ENCODE measurements at places on chromosomes 12 and 14. TPM values are rescaled to one million over a fixed set of nuclear protein-coding genes. Genes with fewer than 3 reads are reported as not detected.

Gene KRT8
- total RNA-seq: 36.4 TPM

GRCh38 chr14:44662250-44662891 lies 155.3 kb upstream of the FSCB start:
- no peak overlapping the region for H3K4me3 ChIP-seq
- no peaks in the 10 kb centered on the region for H3K36me3 ChIP-seq
- no peaks in the 10 kb centered on the region for H3K4me1 ChIP-seq
- no peak for DNase-seq
- H3K27me3 ChIP-seq: no peaks in the 10 kb centered on the region
- no peak overlapping the region for H3K27ac ChIP-seq

Gene LBHD2
- total RNA-seq: not detected

Gene AMDHD1
- total RNA-seq: 1.2 TPM

Gene GLS2
- total RNA-seq: 0.66 TPM

DNA sequence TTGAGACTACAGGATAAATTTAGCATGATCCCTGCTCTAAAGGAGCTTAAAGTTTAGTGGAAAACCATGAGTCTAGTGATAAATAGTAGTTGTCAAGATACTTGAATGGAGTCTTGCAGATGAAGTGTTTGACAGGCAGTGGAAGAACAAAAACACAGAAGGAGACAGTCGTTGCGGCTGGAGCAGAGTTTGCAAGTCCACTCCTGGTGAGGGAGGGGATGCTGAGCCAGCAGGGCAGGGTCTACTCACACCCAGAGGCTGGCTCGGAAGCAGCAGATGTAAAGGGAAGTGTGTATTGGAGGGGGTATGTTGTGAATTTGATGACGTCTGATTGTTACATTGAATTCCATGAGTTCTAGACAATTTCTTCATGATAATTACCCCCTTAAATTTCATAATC lies 61.3 kb downstream of the TRAF3 start:
- no peak overlapping the region for H3K27ac ChIP-seq
- no peak overlapping the region for H3K4me3 ChIP-seq
- no peak for DNase-seq
- H3K36me3 ChIP-seq: no peaks in the 10 kb centered on the region
- no peaks in the 10 kb centered on the region for H3K27me3 ChIP-seq

GRCh38 chr12:111089616-111090015 lies 169.2 kb upstream of the MYL2 start:
- H3K4me1 ChIP-seq: no peaks in the 10 kb centered on the region
- DNase-seq: no peak
- H3K4me3 ChIP-seq: no peak overlapping the region

- H3K4me1 ChIP-seq: no peaks in the 10 kb centered on the region
- DNase-seq: no peak
- H3K36me3 ChIP-seq: peaks cover 8% of the 10 kb centered on the region
- H3K27ac ChIP-seq: no peak overlapping the region
These were observed 30.3 kb downstream of the DEGS2 start for GRCh38 chr14:100129161-100129589.

Gene PLBD1
- 16.2 TPM for total RNA-seq

- no peak overlapping the region for H3K4me3 ChIP-seq
- no peaks in the 10 kb centered on the region for H3K4me1 ChIP-seq
- no peaks in the 10 kb centered on the region for H3K36me3 ChIP-seq
- H3K27me3 ChIP-seq: no peaks in the 10 kb centered on the region
- H3K27ac ChIP-seq: no peak overlapping the region
- no peak for DNase-seq
These were observed 236.6 kb downstream of the SEC23A start for GRCh38 chr14:38866461-38866860.

Gene PLA2G1B
- not detected for total RNA-seq

- no peaks in the 10 kb centered on the region for H3K27me3 ChIP-seq
- no peak for DNase-seq
- H3K27ac ChIP-seq: no peak overlapping the region
- H3K36me3 ChIP-seq: peaks cover 42% of the 10 kb centered on the region
These were observed 45.1 kb upstream of the ATF1 start for GRCh38 chr12:50718760-50719159.

DNA sequence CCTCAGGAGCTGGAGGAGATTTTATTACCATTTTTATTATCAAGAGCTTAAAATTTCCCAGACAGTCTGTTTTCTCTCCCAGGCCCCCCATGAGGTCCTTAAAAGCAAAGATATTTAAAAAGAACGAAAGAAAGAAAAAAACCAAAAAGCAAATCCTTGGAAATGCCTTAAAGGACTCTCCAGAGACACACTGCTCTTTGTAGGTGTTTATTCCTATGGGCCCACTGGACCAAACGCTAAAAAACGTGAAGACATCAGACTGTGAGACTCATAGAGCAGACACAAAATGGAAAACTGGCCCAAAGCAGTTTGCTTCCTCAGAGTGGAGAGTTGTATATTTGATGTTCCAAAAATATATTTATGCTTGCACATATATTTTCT lies 1.2 kb upstream of the NID2 start:
- H3K4me3 ChIP-seq: peak overlapping the region; percentile 84
- peaks cover 24% of the 10 kb centered on the region for H3K4me1 ChIP-seq
- H3K27me3 ChIP-seq: no peaks in the 10 kb centered on the region

Gene HSPA2
- total RNA-seq: 172 TPM

DNA sequence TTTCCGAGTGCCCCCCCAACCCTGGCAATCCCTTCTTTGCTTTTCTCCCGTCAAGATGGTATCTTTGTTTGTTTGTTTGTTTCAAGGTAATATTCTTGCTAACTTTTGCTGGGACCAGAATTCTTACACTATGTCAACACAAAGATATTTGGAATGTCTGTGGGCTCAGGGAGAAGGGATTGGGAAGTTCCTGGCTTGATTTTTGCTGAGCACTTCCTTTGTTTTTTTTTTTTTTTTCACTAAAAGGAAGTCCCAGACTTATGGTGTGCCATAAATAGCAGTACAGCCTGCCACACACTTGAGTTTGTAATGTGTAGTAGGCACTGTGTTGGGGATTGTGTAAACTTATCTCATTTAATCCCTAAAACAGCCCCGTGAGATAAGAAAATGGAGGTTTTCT lies 11.2 kb upstream of the RNU6-7 start:
- H3K36me3 ChIP-seq: no peaks in the 10 kb centered on the region
- H3K27me3 ChIP-seq: no peaks in the 10 kb centered on the region
- H3K4me3 ChIP-seq: no peak overlapping the region
- no peak for DNase-seq
- no peak overlapping the region for H3K27ac ChIP-seq
- no peaks in the 10 kb centered on the region for H3K4me1 ChIP-seq

DNA sequence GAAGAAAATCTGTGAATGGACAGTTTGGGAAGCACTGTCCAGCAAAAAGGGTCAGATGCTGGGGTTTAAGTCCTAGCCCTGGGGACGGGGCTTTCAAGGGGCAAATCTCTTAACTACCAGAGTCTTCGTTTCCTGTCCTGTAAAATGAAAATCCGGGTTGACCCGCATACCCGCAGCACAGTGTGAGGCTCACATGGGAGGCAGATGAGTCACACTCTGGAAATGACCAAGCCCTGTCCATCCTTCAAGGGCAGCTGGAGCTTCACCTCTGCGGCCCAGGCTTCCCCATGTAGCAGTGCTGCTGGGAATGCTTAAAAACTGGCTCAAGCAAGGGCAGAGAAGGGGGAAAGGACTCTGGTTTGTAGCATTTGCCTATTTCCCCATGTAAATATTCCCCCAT lies 19.0 kb downstream of the FAM181A start:
- DNase-seq: no peak
- no peaks in the 10 kb centered on the region for H3K27me3 ChIP-seq
- H3K27ac ChIP-seq: peak overlapping the region; percentile 68
- no peak overlapping the region for H3K4me3 ChIP-seq
- H3K36me3 ChIP-seq: peaks cover 79% of the 10 kb centered on the region
- H3K4me1 ChIP-seq: no peaks in the 10 kb centered on the region

GRCh38 chr14:103126873-103127304 lies 3.6 kb downstream of the TNFAIP2 start:
- H3K4me1 ChIP-seq: peaks cover 83% of the 10 kb centered on the region
- no peaks in the 10 kb centered on the region for H3K36me3 ChIP-seq
- H3K4me3 ChIP-seq: peak overlapping the region; percentile 41
- peaks cover 20% of the 10 kb centered on the region for H3K27me3 ChIP-seq
- peak overlapping the region; percentile 30 for H3K27ac ChIP-seq

GRCh38 chr12:51439330-51439729 lies 14.7 kb downstream of the SLC4A8 start:
- H3K27ac ChIP-seq: no peak overlapping the region
- no peaks in the 10 kb centered on the region for H3K27me3 ChIP-seq
- DNase-seq: no peak
- H3K4me3 ChIP-seq: no peak overlapping the region
- H3K36me3 ChIP-seq: no peaks in the 10 kb centered on the region

DNA sequence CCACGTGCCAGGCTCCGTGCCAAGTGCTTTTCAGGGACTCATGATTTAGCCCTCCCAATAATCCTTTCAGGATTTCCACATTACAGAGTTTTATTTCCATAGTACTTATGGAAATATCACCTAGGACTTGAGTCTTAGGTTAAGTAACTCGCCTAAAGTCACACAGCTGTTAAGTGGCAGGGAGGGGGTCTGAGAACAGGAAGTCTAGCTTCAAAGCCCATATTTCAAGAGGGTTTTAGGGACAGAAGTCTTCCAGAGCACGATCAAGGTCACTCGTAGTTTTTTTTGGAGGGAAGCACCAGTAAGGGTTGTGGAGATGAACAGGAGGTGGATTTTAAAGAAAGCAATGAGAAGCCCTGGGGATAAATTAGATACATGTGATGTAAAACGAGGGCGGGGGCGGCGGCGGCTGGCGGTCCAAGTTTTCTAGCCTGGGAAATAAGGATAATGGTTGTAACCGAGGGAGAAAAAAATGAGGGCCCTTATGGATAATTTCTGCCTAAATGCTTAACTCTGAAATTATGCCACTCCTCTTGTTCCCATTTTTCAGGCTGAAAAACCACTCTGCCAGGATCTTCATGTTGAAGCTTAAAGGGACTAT lies 192.6 kb upstream of the FOXN3 start:
- no peak for DNase-seq
- no peak overlapping the region for H3K27ac ChIP-seq
- no peaks in the 10 kb centered on the region for H3K4me1 ChIP-seq

DNA sequence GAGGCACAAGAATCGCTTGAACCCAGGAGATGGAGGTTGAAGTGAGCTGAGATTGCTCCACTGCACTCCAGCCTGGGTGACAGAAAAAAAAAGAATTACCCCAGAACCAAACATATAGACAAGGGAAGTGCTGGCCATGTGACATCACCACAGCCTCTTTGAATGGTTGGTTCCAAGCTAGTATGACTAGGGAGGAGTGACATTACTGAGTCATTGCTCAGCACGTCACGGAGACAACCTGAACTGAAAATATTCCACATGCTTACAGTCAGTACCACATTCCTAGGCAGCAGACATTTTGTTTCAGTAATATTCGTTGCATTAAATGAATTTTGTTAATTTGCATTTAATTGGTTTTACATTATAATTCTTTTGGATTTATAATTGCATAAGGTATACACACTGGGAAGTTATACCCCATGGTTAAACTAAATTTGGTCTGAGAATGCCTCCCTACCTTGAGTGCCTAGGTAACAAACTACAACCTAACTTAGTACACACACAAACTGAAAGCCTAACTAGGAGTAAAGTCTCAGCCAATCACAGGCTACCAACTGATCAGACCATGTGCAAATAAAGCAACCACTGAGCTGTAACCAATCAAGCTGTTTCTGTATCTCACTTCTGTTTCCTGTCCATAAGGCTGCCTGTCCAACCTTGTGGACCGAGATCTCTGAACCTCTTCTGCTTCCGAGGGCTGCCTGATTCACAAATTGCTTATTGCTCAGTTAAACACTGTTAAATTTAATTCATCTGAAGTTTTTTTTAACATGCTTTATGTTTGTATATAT lies 164.4 kb downstream of the CAND1 start:
- H3K27ac ChIP-seq: no peak overlapping the region
- DNase-seq: no peak
- H3K36me3 ChIP-seq: no peaks in the 10 kb centered on the region

DNA sequence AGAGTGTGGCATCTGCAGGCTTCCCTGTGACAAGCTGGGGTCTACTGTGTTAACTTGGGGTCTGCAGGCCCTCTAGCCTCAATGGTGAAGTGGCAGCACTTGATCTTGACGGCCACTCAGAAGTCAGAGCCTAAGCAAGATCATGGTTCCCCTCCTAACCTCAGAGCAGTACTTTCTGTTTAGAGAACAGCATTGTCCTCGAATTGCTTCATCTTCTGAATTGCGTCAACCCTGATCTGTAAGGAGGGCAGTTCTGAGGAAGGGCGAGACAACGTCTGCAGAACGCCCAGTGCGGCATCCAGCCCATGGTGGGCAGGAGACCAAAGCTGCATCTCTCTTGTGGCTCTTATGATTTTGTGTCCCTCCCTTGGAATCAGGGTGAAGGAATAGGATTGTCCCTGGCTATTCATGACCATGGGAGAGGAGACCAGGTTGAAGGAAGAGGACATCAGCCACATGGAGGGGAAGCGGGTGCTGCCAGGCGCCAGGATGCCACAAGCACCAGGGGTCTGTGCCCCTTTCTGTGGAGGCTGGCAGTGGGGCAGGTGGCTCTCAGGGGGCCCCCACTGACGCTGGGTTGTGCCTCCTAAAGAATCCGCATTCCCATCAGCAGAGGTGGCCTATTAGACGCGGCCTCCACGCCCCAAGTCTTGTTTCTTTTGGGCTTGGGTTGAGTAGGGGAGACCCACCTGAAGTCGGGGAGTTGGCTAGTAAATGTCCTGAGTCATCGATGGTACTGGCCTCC lies 2.2 kb downstream of the SERPINA9 start:
- no peak overlapping the region for H3K4me3 ChIP-seq
- H3K36me3 ChIP-seq: no peaks in the 10 kb centered on the region
- no peaks in the 10 kb centered on the region for H3K27me3 ChIP-seq
- no peak for DNase-seq
- H3K4me1 ChIP-seq: no peaks in the 10 kb centered on the region

GRCh38 chr14:97946641-97947040 lies 1149.5 kb downstream of the VRK1 start:
- no peak overlapping the region for H3K4me3 ChIP-seq
- no peaks in the 10 kb centered on the region for H3K36me3 ChIP-seq
- H3K27me3 ChIP-seq: no peaks in the 10 kb centered on the region

GRCh38 chr12:17971850-17972249 lies 118.1 kb downstream of the RERGL start:
- no peaks in the 10 kb centered on the region for H3K4me1 ChIP-seq
- no peak overlapping the region for H3K4me3 ChIP-seq
- H3K27me3 ChIP-seq: no peaks in the 10 kb centered on the region
- no peaks in the 10 kb centered on the region for H3K36me3 ChIP-seq
- H3K27ac ChIP-seq: no peak overlapping the region

DNA sequence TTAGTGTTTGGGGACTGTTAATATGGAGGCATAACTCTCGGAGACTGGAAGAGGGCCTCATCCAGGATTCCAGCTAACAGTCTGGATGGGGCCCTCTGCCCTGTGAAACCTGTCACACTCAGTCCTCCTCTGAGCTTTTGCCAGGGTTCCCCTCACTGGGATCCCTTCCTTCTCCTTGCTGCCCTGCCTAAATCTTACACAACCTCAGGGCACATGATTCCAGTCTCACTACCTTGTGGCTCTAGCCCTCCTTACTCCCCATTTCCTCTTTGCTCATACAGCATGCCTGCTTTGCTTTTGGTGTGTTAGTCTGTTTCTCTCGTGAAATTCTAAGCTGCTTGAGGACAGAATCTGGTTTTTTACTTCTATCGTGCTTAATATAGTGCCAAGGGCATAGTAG lies 942 bp upstream of the GSG1 start:
- H3K4me3 ChIP-seq: no peak overlapping the region
- H3K27ac ChIP-seq: no peak overlapping the region
- H3K27me3 ChIP-seq: no peaks in the 10 kb centered on the region
- peaks cover 16% of the 10 kb centered on the region for H3K4me1 ChIP-seq

GRCh38 chr14:49992901-49993339 lies 100.0 kb downstream of the ARF6 start:
- no peak overlapping the region for H3K27ac ChIP-seq
- no peak overlapping the region for H3K4me3 ChIP-seq
- no peaks in the 10 kb centered on the region for H3K36me3 ChIP-seq
